HFFc6 (cell line): ENCODE measurements at places on chromosomes 2 and 18.

- DNase-seq: no peak
Measured at GRCh38 chr2:103875531-103875930, 978.4 kb upstream of the POU3F3 start.

DNA sequence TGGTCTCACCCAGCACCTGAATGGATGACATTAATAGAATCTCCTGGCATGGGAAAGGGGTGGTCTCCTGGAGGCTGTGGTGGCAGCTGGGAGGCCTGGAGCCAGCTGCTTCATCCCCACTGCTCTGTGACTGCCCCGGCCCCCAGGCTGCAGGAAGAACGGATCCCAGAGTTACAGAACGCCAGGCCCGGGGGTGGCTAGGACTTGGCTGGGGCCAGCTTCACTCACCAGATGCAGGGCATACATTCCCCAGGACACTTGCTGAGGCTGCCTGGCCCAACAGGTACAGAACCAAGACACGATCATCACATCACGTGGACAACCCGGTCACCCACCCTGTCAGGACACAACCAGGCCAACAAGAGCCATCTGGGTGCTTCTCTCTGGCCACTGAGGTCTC lies 178.6 kb upstream of the SALL3 start:
- DNase-seq: no peak

- DNase-seq: no peak
Measured at GRCh38 chr2:47300609-47301276, 102.2 kb upstream of the MSH2 start.

DNA sequence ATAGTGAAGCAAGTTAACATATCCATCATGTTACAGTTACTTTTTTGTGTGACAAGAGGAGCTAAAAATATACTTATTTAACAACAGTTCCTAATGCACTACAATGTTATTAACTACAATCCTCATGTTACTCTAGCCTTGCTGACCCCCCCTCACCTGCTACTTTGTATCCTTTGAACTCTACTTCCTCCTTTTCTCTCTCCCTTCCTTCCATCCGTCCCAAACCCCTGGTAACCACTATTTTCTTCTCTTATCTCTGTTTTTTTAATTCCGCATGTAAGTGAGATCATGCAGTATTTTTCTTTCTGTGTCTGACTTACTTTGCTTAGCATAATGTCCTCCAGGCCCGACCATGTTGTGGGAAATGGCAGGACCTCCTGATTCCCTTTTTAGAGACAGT lies 59.4 kb downstream of the NPAS2 start:
- DNase-seq: no peak

GRCh38 chr2:207432453-207432852 lies 97.3 kb upstream of the CREB1 start:
- DNase-seq: peak; percentile 28

DNA sequence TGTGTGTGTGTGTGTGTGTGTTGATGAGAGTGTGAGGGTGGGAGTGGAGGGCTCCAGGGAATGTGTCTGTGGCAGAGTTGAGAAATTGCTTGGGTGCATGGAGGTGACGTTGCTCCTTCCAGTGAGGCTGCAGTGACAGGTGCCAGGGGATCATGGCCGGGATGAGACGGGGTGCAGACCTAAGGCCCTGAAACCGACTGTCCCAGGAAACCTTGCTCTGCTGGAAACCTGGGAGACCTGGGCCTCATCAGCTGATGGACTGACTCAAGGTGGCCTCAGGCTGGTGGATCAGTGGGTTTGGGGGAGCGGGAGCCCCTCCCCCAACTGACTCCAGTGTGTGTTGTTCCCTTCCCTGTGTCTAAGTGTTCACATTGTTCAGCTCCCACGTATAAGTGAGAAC lies 56.6 kb downstream of the INHBB start:
- DNase-seq: no peak

DNA sequence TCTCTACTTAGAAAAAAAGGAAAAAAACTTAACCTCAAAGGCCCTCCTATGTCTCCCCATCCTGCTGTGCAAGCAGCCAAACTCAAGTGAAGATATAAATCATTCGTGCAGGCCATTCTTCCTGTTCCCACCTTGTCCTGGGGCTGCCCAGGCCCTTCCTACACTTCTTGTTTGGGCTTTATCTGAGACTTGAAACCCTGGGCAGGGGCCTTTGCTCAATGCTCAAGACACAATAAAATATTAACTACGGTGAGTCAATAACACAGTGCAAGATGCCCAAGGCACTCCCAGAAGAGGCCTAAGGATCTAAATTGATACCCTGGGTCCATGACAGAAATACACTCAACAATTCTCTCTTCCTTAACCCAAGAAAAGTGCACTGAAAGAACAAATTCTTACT lies 67.6 kb downstream of the TBC1D8 start:
- DNase-seq: no peak

DNA sequence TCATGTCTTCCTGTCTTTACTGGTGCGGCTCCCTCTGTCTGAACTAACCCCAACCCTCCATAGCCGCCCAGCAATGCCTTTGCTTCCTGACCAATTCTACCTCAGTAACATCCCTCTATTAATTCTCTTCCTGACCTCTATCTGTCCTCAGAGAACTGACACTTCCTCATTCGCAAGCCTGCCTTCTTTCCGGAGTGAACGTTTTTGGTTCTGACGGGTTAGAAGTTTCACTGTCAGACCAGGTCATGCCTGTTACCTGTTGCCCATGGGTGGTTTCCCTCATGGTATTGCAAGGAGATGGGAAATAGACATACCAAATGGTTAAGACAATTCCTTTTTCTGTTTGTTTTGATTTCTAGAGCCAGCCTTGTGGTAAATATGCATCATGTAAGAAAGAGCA lies 453.4 kb upstream of the SLC14A2 start:
- DNase-seq: no peak

- DNase-seq: no peak
Measured at GRCh38 chr2:205837663-205838062, 155.4 kb downstream of the NRP2 start.

DNA sequence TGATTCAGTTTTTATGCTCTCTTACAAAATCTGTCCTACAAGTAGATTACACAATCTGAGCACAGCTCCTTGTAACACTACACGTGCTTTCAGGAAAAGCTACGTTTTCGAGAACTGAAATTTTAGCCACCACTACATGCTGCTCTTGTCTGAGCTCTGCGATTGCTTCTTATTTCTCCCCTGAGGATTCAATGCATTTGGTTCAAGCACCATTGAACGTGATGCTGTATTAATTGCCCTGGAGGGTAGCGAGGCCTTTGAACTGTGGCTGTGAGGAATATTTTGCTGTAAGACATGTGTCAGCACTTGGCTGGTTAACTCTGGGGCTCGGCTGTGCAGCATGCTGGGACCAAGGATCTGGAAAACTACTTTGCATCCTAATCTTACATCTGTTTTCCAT lies 405.8 kb downstream of the EPHA4 start:
- DNase-seq: no peak

GRCh38 chr2:30484995-30485394 lies 37.9 kb downstream of the LCLAT1 start:
- DNase-seq: no peak

DNA sequence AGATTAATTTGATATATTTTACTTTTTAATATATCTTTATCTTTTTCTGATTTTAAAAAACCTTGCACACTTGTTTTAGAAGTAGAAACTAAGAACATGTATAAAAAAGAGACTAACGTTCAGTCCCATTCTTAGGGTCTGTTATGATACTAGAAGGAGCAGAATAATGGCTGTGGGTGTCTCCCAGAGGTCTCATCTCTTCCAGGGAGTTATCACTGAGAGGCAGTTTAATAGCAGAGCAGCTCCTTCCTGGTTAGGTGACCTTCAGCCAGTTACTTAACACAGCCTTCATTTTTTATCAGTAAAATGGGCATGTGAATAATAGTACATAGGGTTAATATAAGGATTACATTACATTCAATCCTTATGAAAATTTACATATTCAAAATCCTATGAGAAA lies 40.6 kb downstream of the FBXO48 start:
- no peak for DNase-seq

DNA sequence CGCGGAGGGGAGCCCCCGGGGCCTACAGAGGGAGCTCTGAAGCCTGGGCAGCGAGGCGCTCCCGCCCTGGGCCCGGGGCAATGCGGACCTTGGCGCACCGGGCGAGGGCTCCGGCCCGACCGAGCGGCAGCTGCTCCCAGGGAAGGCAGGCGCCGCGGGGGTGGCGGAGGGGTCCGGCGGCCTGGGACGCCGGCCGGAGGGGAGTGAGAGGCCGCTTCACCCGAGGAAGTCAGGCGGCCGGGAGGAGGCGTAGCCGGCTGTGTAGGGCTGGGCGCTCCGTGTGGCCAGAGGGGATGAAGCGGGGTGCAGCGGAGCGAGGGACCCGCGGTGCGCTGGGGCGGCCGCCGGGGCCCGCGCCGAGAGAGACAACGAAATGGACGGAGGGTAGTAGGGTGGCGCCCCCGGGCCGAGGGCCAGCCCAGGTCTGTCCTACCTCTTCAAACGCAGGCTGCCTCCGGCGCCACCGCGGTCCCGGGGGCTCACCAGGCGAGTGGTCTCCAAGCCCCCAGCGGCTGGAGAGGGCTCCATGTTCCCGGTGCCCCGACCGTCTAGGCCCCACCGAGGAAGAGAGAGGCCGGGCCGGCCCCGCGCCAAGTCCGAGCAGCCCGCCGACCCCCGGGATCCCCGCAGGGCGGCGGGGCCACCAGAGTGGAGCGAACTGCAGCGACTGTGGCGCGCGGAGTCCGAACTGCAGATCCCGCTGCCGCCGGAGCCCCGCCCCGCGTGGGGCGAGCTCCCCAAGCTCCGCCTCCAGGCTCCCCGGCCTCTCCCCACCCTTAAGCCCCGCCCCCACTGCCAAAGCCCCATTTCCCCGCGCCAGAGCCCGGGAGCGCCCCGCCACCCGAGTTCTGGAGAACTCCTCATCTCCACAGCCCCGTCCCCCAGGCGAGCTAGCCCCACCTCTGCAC lies at the start of gene SLC30A3:
SLC30A3 (minus strand) TSS at position 669 of the 908 bp plus-strand sequence; CDS start at position 528, 141 bp downstream.
- no peak for DNase-seq

DNA sequence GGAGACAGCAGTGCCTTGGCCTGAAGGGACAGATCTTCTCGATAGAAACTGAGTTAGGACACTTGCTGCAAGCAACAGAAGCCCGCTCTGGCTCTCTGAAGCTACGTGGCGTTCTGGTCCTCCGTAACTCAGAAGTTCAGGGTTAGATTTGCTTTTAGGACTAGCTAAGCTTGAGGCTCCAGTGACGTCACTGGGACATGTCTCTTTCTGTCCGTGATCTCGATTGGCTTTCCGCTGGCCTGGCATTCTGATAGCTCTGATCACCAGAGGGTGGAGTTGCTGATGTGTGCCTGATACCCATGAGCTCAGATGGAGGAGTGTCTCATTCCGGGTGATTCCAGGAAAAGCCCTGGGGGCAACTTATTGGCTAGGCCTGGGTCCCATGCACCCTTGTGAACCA lies 75.0 kb downstream of the GLI2 start:
- no peak for DNase-seq

DNA sequence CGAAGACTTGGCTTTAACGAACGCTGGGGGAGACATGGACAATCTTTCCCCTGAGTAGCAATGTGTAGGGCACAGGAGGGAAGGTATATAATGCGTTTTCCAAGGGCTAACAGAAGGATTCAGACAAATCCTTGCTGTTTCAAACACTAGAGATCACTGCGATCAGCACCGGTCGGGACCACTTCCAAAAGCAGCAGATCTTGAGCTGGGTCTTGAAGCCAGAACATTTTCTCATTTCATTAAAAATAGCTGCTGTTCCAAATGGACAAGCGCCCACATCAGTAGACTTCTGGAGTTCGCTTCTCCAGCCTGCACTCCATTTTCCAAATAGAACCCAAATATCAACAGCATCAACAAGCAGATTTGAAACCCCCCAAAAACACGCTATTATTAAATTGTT lies 65.1 kb upstream of the MAPRE2 start:
- DNase-seq: no peak

GRCh38 chr2:44342854-44343253 lies 18.4 kb downstream of the PREPL start:
- no peak for DNase-seq

DNA sequence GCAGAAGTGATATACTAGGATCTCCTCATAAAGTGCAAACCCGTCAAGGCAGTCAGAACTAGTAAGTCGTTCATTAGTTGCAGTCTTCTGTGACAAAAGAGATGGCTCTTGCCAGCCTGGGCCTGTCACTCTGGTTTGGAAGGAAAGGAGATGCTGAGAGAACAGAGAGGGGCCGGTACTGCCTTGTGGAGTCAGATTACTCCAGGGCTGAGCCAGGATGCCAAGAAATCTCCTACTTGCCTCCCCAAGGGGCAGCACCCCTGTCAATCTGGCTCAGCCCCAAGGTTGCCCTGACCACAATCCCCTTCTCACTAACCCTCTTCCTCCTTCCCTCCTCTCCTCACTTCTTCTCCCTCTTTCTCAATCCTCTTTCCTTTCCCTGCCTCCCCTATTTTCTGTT lies 62.9 kb upstream of the ASPRV1 start:
- no peak for DNase-seq

GRCh38 chr2:235940330-235940729 lies 227.9 kb downstream of the GBX2 start:
- DNase-seq: no peak

- DNase-seq: peak; percentile 1
Measured at GRCh38 chr2:104388296-104388695, 465.6 kb upstream of the POU3F3 start.

DNA sequence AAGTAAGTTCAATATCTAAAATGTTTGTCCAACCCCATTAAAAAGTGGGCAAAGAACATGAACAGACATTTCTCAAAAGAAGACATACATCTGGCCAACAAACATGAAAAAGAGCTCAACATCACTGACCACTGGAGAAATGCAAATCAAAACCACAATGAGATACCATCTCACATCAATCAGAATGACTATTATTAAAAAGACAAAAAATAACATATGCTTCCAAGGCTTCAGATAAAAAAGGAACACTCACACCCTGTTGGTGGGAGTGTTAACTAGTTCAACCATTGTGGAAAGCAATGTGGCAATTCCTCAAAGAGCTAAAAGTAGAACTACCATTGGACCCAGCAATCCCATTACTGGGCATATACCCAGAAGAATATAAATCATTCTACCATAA lies 931.1 kb downstream of the LRP1B start:
- DNase-seq: no peak

GRCh38 chr18:79607361-79607952 lies 72.1 kb upstream of the CTDP1 start:
- no peak for DNase-seq

GRCh38 chr2:45438872-45439665 lies 172.0 kb downstream of the SRBD1 start:
- no peak for DNase-seq

DNA sequence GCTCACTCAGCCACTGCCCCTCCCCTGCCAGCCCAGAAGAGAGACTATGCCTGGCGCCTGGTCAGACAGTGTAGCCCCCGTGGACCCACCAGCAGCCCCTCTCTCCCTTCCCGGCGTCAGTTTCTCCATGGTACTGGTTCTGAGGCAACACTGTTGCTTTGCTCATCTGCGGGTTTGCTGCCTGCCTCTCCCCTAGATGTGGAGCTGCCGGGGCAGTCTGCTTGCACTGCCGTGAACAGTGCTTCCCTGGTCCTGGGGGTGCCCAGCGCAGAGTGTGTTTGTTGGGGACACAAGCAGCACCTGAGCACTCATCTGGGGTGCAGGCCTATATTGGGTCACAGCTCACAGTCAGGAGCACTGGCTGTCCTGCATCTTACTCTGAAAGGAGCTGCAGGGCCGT lies 309.9 kb downstream of the NDUFA10 start:
- DNase-seq: no peak
